NCI-H1436 treated with DMSO at 0.1 percent for 48 hours (cell line): ENCODE measurements at places on chromosomes 5 and 9.

GRCh38 chr9:127503379-127503921 lies 52.1 kb downstream of the LRSAM1 start:
- DNase-seq: no peak

GRCh38 chr5:158992037-158992740 lies 107.5 kb downstream of the EBF1 start:
- no peak for DNase-seq

DNA sequence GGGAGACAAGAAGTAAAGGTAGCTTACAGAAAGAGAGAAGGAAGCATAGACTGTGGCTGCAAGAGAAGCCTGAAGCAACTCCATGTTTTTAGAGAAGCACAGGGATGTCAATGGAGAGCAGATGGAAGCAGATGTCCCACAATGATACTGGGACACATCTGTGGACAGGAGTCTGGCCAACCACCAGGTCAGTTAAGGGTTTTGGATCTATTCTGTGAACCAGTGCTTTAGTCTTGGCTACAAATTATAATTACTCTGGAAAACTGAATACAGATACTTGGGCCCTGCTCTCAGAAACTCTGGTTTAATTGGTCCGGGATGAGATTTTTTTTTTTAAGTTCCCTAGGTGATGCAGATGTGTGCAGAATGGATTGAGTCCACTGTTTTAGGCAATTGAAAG lies 592.8 kb downstream of the CSNK1G3 start:
- DNase-seq: no peak

DNA sequence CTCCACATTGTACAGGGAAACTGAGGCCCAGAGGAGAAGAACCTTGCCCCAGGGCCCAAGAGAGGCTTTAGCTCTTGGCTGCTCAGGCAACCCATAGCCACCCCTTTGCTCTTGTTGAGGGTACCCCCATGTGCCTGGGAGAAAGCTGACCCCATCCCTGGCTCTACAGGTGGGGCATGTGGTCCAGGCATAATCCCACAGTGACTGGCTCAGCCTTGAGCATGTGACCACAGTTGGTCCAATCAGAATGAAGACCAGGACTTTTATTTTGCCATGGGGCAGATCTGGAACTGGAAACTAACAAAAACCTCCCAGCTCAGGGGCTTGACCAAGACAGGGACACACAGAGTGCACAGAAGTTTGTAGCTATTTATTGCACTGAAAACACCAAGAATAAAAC lies 29.3 kb downstream of the SLC6A7 start:
- DNase-seq: no peak

DNA sequence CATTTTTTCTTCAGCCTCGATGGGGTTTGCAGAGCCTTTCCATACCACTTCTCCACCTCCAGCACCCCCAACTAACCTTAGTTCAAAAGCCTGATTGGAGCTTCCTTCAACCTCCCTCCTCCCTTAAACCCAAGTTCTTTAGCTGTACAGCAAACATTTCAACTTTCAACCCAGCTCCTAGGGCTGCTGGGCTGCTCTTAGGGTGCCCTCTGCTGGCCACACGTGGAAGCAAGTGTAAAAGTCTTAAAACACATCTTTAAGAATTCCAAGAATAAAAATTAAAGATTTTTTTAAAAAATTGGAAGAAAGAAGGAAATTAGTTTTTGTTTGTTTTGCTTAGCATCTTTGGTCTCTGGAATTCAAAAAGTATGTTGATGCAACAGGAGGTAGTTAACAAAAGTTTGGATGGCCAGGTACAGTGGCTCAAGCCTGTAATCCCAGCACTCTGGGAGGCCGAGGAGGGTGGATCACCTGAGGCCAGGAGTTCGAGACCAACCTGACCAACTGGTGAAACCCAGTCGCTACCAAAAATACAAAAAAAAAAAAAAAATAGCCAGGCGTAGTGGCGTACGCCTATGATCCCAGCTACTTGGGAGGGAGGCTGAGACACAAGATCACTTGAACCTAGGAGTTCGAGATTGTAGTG lies 15.5 kb upstream of the HSD17B3 start:
- DNase-seq: no peak

DNA sequence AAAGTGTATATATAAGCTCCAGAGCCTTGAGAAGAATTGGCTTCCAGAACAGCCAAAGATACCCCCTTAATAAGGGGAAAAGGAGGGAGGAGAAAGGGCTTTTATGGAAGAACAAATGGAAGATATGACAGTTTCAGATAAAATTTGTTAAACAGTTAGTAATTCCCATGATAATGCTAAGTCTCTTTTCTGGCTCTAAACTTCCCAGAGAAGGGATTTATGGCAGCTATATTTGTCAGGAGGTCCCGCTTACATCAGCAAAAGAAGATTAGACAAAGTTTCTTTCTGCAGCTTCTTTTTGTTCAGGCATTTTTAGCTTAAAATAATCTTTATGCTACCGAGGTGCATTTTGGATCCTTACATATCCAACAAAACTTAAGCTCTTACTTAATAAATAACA lies 14.3 kb upstream of the SLC36A3 start:
- no peak for DNase-seq

- DNase-seq: no peak
Observed at GRCh38 chr5:54453046-54453445, 2.5 kb upstream of the HSPB3 start.

- no peak for DNase-seq
Observed at GRCh38 chr9:121562301-121562700, 62.7 kb upstream of the GGTA1 start.

DNA sequence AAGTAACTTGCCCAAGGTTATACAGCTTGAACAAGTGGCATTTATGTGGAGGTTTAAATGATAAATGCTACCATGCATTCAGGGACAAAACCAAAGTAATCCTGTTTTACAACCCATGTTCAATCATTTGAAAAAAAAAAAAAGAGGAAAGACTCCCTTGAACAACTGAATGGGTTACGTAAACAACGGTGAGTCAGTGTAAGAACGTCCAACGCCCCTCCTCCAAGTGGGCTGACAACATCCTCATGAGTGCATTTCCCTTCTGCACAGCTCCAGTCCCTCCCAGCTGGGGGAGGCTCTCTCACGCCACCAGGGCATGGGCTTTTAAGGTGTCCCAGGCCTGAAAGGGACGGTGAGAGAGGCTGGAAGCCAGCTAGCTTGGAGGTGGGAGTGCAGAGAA lies 90.0 kb downstream of the PRRT1B start:
- DNase-seq: no peak

DNA sequence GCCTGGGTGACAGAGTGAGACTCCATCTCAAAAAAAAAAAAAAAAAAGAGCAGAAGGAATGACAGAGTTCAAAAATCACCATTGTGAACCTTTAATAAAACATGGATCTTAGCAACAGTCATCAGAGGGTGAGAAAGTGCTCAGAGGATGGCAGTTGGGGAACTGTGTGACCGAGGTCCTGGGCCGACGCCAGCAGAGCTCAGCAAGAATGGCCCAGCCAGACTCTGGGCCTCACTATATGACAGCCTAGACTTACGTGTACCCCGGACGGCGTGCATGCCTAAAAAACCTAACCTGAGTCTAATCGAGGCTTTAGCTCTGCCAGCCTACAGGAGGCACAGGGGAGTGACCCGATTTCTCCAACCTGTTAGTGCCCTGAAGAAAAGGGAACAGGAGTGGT lies 64.3 kb downstream of the MVB12B start:
- DNase-seq: no peak

DNA sequence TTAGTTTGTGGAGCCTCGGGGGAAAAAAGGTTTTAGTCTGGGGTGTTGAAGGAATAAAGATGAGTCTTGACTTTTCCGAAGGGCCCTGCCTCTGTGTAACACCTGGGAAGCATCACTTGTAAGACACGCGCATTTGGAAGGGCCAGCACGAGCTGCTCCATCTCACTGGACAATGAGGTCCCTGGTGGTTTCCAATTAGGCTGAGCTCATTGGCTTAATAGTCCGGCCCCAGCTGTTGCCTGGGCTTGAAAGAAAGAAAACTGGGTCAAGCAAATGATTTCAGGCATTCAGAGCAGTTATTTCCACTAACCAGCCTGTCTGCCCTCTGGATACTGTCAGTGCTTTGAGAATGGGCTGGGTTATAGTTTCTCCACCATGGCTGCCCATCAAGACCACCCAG lies 64.5 kb downstream of the NSUN2 start:
- no peak for DNase-seq

DNA sequence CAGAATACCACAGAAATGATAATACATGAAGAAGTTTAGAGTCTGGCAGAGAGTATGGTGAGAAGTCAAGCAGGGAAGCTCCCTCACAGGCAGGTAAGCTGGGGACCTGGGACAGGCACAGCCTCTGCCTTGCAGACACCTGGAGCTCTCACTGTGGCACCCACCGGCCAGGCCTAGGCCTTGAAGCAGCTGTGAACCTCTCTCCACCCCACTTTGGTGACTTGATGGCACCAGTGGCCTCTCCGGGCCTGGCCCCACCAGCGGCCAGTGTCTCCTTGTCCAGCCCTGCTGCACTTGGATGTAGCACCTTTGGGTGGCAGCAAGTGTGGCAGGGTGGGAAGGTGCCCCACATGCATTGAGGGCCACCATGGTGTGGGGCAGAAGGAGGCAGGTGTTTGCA lies 330.5 kb downstream of the NPR3 start:
- DNase-seq: no peak

DNA sequence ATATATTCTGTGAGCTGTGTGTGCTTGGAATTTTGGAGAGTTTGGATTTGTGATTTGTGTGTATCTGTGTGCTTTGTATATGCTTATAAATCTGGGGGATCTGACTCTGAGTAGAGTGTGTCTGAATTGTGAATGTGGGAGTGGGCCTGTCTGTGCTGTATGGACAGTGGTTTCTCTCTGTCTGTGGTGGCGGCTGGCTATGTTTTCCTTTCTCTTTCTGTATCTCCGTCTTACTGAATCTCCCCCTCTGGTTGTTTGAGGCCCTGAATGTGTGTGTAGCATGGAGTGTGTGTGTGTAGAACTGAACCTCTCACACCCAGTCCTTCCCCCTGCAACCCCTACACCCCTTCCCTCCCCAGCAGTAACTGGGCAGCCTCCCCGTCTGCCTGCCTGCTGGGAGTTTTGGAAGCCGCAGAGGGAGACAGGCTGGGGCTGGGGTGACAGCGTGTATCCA lies 4.7 kb downstream of the CXXC5 start:
- DNase-seq: no peak

DNA sequence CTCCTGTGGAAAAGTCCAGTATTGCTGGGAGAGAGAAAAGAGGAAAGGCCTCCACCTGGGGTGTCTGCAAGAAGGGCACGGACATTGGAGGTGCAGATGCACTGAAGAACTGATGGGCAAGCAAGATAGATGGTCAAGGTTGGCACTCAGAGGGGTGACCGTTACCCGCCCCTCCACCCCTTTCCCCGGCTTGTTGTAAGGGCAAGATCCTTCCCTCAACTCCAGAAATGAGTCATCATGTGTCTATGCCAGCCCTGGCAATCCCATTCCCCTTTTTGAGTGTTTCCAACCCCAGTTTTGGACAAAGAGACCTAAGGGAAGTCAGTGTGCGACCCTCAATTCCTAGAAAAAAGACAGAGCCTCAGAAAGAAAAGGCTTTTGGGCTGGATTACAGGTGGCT lies 34.9 kb upstream of the ATP6V1G1 start:
- no peak for DNase-seq

- no peak for DNase-seq
Observed at GRCh38 chr9:75939536-75940111, 49.2 kb downstream of the PCSK5 start.
